ENCODE measurements at places on chromosomes 2 and 18.
A peak's percentile ranks its signal among the peaks of the same experiment; 100 is the strongest.

DNA sequence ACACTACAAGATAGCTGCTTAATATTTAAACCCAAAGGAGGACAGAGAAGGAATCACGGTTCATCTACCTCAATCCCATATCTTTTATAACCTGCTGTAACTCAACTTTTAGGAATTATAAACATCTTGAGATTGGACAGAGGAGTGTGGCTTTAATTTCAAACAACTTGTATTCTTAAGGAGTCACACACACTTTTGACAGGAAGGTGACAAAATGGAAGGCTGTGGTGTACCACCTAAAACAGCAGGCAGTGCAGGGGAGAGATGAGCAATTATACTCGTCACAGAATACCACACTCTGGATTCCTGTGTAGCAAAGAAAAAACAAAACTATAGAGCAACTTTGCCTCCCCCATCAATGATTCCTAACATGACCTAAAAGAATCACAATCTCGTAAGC, 194.8 kb downstream of the ZEB2 start:
- peak; percentile 30 for DNase-seq

- DNase-seq: no peak
These were observed 9.5 kb downstream of the SLC1A4 start for GRCh38 chr2:64998658-64999061.

GRCh38 chr2:176496761-176497160, 227.5 kb downstream of the MTX2 start:
- DNase-seq: no peak

DNA sequence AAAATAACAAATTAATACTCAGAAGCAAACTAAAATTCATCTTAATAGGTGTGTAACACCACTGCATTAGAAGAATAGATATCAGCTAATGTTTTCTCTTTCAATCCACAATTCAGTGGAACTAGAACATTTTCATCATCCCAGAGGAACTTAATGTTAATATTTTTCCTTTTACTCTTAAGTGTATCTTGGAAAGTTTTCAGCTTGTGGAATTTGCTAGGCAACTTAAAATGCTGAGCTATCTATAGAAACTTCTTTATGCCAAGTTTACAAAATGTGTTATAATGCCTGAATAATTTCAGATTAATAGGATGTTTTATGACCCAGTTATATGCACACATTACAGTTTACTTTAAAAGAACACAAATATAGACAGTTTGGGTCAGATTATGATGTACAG, 86.6 kb upstream of the FAM237A start:
- no peak for DNase-seq
